Fibroblast of the aortic adventitia (primary cell): ENCODE measurements at places on chromosomes 1 and 21. TPM values are rescaled to one million over a fixed set of nuclear protein-coding genes. Genes with fewer than 3 reads are reported as not detected.

HMCN1 gene
- 95.4 and 106 TPM in 2 replicates for total RNA-seq

RNU1-2 gene
- under 0.01 and 2,882 TPM in 2 replicates for total RNA-seq

LMOD1 gene
- total RNA-seq, result 14.5 and 22.3 TPM in 2 replicates

SLC30A1 gene
- 37.2 and 47.4 TPM in 2 replicates for total RNA-seq

ANKRD35 gene
- 3.2 and 3.9 TPM in 2 replicates for total RNA-seq

TDRD10 gene
- not detected in 2 replicates for total RNA-seq

CRNN gene
- not detected in 2 replicates for total RNA-seq

LDLRAP1 gene
- 5.3 and 12.4 TPM in 2 replicates for total RNA-seq

MAP3K21 gene
- total RNA-seq, result 0.18 and 0.25 TPM in 2 replicates

LAD1 gene
- not detected in 2 replicates for total RNA-seq

CAMK2N1 gene
- total RNA-seq, result 5.2 and 28.5 TPM in 2 replicates

PIK3R3 gene
- total RNA-seq, result 5.0 and 6.1 TPM in 2 replicates

C8A gene
- not detected in 2 replicates for total RNA-seq

TAF13 gene
- 131 and 287 TPM in 2 replicates for total RNA-seq

AMY2A gene
- total RNA-seq, result not detected in 2 replicates

TPTE gene
- not detected in 2 replicates for total RNA-seq

ORC1 gene
- total RNA-seq, result 0.49 and 12.6 TPM in 2 replicates

TNFRSF9 gene
- total RNA-seq, result under 0.01 and 0.90 TPM in 2 replicates

PDZK1 gene
- 0.54 TPM in 1 of 2 replicates, not detected in the other for total RNA-seq

OR10J1 gene
- total RNA-seq, result not detected in 2 replicates

RHD gene
- not detected in 2 replicates for total RNA-seq

FHAD1 gene
- 0.63 and 0.74 TPM in 2 replicates for total RNA-seq

MAP3K7CL gene
- 6.9 and 18.7 TPM in 2 replicates for total RNA-seq

LCE2A gene
- not detected in 2 replicates for total RNA-seq

APOBEC4 gene
- not detected in 2 replicates for total RNA-seq

DNASE2B gene
- not detected in 2 replicates for total RNA-seq

LENEP gene
- total RNA-seq, result not detected in 2 replicates

KCNJ9 gene
- total RNA-seq, result 0.08 TPM in 1 of 2 replicates, not detected in the other

SPATA1 gene
- 0.41 and 3.0 TPM in 2 replicates for total RNA-seq

NBPF10 gene
- 1.1 and 3.7 TPM in 2 replicates for total RNA-seq

DYNLT5 gene
- 1.4 TPM in 1 of 2 replicates, not detected in the other for total RNA-seq

BRDT gene
- total RNA-seq, result not detected in 2 replicates

KIF17 gene
- total RNA-seq, result 0.27 and 3.0 TPM in 2 replicates

ENAH gene
- total RNA-seq, result 131 and 148 TPM in 2 replicates

SAMD13 gene
- 1.4 and 3.1 TPM in 2 replicates for total RNA-seq

NDUFV3 gene
- 51.4 and 53.1 TPM in 2 replicates for total RNA-seq

SNIP1 gene
- 12.9 and 23.5 TPM in 2 replicates for total RNA-seq

SPATA45 gene
- not detected in 2 replicates for total RNA-seq

SAMSN1 gene
- total RNA-seq, result 0.27 TPM in 1 of 2 replicates, not detected in the other

SYNC gene
- 141 and 240 TPM in 2 replicates for total RNA-seq

LCE1E gene
- not detected in 2 replicates for total RNA-seq

C1QTNF12 gene
- total RNA-seq, result 0.65 and 1.4 TPM in 2 replicates

MPL gene
- total RNA-seq, result not detected in 2 replicates

DAB1 gene
- total RNA-seq, result 0.45 and 3.2 TPM in 2 replicates

GBP7 gene
- total RNA-seq, result not detected in 2 replicates

GPR25 gene
- not detected in 2 replicates for total RNA-seq

MAD2L2 gene
- 17.6 and 33.1 TPM in 2 replicates for total RNA-seq

PER3 gene
- total RNA-seq, result 27.1 and 35.5 TPM in 2 replicates

SLC6A17 gene
- 0.16 and 0.90 TPM in 2 replicates for total RNA-seq

FLG2 gene
- not detected in 2 replicates for total RNA-seq

SERINC2 gene
- 5.4 TPM in 1 of 2 replicates, not detected in the other for total RNA-seq

ERVH48-1 gene
- total RNA-seq, result 0.74 TPM in 1 of 2 replicates, not detected in the other

C1orf116 gene
- under 0.01 TPM in 1 of 2 replicates, not detected in the other for total RNA-seq

FH gene
- total RNA-seq, result 47.1 and 99.7 TPM in 2 replicates

CYP4Z1 gene
- total RNA-seq, result not detected in 2 replicates

SPATA46 gene
- not detected in 2 replicates for total RNA-seq

ZNF683 gene
- not detected in 2 replicates for total RNA-seq
